ENCODE measurements at places on chromosomes 5 and 9.

GRCh38 chr9:86968258-86968920 lies 21.1 kb upstream of the GAS1 start:
- no peak for DNase-seq

DNA sequence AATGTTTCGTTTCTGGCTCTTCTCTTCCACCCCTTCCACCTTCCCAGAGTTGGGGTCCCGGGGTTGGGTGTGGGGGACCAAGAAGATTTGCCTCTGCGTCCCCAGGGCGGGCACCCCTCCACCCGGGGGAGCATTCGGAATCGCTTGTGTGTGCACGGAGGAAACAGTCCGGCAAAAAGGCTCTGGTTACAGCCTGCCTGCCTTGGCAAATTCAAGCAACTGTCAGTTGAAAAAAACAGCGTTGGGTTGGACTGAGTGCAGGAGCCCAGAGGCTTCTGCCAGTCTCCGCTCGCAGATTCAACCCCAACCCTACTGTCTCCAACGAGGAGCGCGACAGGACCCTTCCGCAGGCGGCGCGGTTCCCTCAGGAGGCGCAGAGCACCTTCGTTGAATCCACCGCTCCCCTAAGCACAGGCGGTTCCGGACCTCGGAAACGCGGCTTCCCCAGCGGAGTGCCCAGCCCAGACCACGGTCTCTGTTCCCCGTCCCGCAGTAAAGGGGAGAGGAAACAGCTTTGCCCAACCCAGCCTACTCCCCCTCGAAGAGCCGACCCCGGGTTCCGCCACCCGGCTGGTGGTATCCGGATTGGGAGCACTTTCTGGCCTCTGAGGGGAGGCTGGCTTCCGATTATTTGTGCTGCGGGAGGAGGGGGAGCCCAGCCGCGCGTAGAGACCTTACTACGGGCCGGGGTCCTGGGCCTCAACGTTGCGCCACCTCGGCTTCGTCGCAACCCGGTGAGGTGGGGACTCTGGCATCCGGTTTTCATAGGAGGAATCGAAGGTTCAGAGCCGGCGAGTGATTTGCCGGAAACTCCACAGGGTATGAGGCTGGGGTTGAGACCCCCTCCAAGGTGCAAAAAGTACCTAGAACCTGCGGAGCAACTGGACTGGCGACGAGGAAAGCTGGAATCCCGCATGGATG lies 9.6 kb downstream of the LHX6 start:
- DNase-seq: no peak

- no peak for DNase-seq
Measured at GRCh38 chr9:104758974-104759373, 5.0 kb upstream of the NIPSNAP3B start.

DNA sequence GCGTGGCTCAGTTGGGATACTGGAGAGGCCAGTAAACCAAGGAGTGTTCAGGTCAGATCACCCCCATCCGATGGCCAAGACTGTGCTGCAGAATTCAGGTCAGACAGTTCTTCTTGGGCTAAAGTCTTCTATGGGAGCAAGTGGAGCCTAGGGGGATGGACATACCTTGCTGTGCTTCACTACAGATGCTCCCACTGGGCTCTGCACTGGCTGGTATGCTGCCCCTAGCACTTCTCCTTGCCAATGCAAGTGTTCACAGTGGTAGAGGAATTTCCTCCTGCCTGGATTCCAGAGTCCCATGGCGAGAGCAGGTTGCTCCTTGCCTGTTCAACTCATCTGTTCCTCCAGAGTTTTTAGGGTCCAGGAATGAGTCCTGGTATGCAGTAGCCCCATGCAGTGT lies 134.2 kb upstream of the EDIL3 start:
- no peak for DNase-seq

DNA sequence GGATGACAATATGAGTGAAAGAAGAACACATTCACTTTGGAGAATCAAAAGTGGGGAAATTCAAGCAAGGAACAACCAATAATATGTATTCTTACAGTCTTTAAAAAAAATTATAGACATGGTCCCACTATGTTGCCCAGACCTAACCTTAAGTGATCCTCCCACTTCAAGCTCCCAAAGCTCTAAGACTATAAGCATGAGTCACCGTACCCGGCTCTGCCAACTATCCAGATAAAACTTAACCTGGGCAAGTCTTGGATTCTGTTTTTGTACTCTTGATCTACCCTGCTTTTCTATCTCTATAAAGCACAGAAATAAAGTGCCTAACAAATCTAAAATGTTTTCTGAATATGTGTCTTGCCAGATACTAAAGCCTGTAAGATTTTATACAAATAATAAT lies 30.9 kb downstream of the CEMIP2 start:
- DNase-seq: no peak

- DNase-seq: peak; percentile 65
Measured at GRCh38 chr5:181173420-181174342, 26.3 kb downstream of the OR2V2 start.

DNA sequence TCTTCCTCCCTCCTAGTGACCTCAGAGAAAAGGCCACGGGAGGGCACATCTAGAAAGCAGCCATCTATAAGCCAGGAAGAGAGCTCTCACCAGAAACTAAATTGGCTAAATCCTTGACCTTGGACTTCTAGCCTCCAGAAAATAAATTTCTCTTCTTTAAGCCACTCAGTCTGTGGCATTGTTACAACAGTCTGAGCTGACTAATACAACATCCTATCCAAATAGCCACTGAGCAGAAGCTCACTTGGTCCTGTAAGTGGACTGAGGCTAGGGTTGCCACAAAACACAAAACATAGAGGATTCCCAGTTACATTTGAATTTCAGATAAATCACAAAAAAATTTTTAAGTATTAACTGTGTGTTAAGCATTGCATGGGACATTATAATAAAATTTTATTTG lies 383.4 kb downstream of the MLLT3 start:
- no peak for DNase-seq

DNA sequence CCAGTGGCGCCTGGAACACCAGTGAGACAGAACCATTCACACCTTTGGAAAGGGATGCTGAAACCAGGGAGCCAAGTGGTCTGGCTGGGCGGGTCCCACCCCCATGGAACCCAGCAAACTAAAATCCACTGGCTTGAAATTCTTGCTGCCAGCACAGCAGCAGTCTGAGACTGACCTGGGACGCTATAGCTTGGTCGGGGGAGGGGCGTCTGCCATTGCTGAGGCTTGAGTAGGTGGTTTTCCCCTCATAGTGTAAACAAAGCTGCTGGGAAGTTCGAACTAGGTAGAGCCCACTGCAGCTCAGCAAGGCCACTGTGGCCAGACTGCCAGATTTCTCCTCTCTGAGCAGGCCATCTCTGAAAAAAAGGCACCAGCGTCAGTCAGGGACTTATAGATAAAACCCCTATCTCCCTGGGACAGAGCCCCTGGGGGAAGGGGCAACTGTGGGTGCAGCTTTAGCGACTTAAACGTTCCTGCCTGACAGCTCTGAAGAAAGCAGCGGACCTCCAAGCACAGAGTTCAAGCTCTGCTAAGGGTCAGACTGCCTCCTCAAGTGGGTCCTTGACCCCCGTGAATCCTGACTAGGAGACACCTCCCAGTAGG lies 42.0 kb upstream of the FKTN start:
- no peak for DNase-seq

GRCh38 chr9:34518110-34518616 lies 4.6 kb downstream of the ENHO start:
- no peak for DNase-seq

DNA sequence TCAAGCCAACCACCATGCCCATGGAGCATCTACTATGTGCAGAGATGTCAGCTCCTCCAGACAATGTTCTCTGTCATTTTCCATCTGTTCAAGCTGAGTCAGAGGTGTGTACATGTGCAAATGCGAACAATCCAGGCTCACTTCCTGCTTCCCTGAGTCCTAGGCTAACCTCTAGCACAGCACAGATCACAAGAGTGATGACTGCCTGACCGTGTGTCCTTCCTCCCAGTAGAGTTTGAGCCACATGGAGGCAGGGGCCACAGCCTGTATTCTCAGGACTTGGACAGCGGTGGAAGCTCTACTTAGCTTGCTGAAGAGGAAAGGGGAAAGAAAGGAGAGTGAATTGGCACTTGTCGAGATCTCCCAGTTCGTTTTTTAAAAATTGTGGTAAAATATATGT lies 87.2 kb downstream of the KCNIP1 start:
- DNase-seq: no peak

DNA sequence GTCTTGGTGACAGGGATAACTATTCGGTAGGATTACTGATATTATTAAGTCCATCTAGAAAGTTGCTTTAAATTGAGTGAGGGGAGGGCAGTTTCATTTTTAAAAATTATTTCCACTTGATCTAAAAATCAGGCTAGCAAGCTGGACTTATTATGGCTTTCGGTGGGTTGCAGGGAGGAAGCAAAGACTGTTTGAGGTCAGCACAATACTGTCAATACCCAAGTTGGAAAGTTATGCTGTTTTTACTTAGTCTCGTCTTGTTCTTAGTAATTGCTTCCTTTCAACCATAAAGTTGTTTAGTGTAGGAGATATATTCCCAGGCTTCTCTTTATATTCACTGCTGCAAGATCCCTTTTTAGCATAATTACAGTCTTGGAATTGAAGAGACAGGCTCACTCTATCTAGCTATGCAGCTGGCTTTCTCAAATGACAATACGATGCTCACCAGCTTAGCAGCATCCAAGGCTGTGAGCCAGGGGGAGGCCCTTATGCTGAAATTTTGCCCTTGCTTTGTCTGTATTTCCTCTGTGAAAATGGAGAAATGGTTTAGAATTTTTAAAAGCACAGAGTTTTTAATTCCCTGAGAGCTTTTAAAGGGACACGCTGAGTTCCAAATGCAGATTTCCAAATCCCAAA lies 68.2 kb upstream of the APC start:
- no peak for DNase-seq

GRCh38 chr9:29160763-29161353 lies 1587.6 kb upstream of the C9orf72 start:
- no peak for DNase-seq

DNA sequence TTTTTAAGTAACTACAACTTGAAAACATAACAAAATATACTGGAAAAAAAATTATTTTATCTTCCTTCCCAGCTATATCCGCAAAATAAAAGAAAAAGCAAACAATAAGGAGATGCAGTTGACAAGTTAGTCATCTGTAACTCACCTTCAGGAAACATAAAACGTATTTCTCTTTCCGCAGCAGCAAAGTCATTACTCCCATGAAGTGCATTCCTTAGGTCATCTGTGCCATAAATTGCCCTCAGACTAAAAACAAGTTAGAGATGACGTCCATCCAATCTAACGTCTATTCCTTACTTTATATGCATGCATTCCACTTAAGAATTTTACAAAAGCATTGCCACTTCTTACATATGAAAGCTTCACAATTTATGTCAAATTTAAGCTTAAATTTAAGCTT lies 10.9 kb downstream of the NME5 start:
- no peak for DNase-seq

GRCh38 chr5:31193591-31194467 lies at the start of gene CDH6:
Gene CDH6, plus strand, starts transcription at chr5:31193686. Its CDS starts 73,788 bp downstream, at chr5:31267474.
- no peak for DNase-seq

DNA sequence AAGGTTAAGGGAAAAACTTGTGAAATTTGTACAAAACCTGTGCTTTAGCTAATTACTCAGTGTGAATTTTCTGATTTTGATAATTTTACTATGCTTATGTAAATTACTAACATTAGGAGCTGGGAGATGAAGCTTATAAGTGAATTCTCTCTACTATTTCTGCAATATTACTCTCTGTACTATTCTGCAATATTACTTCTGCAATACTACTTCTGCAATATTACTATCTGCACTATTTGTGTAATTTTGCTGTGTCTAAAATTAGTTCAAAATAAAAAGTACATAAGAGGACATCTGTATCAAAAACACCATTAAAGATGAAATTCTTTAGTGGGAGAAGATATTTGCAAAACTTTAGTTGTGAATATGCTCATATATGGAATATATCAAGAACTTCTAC lies 62.9 kb downstream of the C9 start:
- DNase-seq: no peak

GRCh38 chr9:107548298-107549142 lies 59.0 kb upstream of the KLF4 start:
- DNase-seq: no peak

DNA sequence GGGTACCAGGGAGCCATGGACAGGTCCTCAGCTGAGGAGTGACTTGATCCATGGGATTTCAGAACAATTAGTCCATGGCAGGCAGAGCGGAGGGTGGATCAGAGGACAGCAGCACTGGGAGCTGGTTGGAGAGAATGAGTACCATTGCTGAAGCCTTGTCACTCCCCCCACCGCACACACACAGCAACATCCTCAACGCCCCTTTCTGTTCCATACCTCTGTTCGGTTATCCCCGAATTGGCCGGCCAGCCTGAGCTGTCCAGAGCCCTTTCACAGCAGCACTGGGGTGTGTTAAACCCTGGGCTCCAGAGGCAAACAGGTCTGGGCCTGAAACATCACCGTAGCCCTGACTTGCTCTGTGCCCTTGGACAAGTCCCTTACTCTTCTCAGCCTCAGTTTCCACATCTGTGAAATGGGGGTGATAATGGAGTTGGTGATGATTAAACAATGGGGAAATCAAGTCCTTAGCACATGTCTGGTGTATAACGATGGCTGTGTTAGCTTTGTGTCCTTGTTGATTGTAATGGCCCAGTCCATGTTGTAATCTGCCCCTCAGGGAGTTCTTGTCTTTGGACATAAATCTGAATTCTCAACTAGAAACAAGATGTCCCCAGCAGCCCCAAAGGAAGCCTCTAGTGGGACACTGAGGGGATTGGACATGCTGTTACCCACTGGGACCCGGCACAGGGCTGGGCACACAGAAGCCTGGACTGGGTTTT lies 16.9 kb downstream of the GSN start:
- no peak for DNase-seq

GRCh38 chr5:122145906-122146305 lies 16.6 kb downstream of the ZNF474 start:
- DNase-seq: no peak

- DNase-seq: no peak
Measured at GRCh38 chr5:190366-191035, 794 bp upstream of the LRRC14B start.

DNA sequence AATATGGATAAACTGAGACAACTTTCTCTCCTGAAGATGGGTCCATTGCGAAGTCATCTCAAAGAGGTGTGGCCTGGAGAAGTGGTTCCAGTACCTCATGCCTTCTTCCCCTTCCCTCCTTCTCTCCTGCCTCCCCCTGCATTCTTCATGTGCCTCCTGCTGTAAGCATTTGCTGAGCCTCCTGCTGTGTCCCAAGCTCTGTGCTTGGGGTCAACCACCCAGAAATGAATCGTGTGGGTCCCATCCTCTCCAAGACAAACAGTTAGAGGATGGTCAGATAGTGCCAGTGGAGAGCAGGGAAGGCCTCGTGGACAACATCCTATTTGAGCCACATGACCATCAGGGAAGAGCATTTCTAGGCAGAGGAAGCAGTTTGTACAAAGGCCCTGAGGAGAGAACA lies 53.5 kb downstream of the KCNIP1 start:
- no peak for DNase-seq

GRCh38 chr9:132823370-132824145 lies 54.5 kb downstream of the AK8 start:
- no peak for DNase-seq

- no peak for DNase-seq
Measured at GRCh38 chr5:3597167-3598007, 1.8 kb downstream of the IRX1 start.

DNA sequence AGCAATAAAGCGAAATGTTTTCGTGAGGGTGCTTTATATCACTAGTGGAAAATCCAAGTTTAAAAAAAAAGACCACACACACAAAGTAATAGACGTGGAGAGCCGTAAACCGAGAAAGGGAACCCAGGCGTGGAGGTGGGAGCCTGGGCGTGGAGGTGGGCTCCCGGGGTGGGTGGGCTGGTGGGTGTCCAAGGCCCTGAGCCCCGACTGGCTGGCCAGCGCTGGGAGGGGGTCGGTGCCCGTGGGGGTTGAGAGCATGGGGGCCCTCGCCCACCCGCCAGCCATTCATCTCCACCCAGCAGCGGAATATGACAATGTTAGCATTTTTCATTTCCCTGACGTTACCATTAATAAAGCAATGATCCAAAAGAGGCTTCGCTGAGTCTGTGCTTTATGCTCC lies 135.0 kb downstream of the MVB12B start:
- no peak for DNase-seq

Data from stimulated activated CD4-positive, alpha-beta T cell treated with anti-CD3 and anti-CD28 coated beads, Interleukin-4, amount 100 ng/mL, for 4 hours (primary cell).